ENCODE measurements at places on chromosomes 3 and 15.
A peak's percentile ranks its signal among the peaks of the same experiment; 100 is the strongest.

- no peak for DNase-seq
Measured at GRCh38 chr3:127598841-127599570, 795 bp downstream of the MCM2 start.

DNA sequence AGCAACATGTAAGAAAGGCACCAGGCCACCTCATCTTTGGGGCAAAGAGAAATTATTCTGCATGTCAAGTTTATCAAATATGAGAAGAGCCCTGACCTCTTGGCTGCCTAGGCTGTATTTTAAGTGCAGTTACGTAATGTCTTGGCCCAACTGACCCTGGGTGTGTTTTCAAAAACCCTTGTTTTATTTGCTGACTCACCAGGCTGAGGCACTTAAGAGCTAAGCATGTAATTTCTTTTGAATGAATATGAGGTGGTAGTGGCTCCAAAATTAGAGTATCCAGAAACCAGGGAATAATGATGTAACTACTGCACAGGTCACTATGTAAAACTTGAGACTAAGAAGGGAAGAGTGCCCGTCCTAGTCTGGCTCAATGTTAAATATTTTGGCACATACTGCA, 24.3 kb downstream of the PGPEP1L start:
- no peak for DNase-seq

DNA sequence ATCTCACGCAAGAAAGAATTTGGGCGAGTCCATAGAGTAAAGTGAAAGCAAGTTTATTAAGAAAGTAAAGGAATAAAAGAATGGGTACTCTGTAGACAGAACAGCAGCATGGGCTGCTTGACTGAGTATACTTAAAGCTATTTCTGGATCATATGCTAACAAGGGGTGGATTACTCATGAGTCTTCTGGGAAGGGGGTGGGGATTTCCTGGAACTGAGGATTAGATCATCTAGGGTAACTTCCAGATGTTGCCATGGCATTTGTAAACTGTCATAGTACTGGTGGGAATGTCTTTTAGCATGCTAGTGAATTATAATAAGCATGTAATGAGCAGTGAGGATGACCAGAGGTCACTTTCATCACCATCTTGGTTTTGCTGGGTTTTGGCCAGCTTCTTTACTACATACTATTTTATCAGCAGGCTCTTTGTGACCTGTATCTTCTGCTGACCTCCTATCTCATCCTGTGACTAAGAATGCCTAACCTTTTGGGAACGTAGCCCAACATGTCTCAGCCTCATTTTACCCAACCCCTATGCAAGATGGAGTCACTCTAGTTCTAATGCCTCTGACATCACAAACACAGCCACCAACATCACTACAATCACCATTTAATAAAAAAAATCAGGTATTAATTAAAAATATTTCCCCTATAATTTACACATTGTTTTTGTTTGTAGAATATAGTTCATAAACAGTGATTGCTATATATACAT, 890.7 kb upstream of the EPHA6 start:
- DNase-seq = no peak

- no peak for DNase-seq
Measured at GRCh38 chr15:80199366-80199765, 46.6 kb downstream of the FAH start.

GRCh38 chr3:183697610-183698317, at the start of gene YEATS2:
TSS of gene YEATS2 (plus strand) at chr3:183697797. CDS start at chr3:183715163, 17,366 bp downstream.
- peak; percentile 77 for DNase-seq

- DNase-seq = no peak
Measured at GRCh38 chr3:49619649-49620048, 54.5 kb upstream of the APEH start.

DNA sequence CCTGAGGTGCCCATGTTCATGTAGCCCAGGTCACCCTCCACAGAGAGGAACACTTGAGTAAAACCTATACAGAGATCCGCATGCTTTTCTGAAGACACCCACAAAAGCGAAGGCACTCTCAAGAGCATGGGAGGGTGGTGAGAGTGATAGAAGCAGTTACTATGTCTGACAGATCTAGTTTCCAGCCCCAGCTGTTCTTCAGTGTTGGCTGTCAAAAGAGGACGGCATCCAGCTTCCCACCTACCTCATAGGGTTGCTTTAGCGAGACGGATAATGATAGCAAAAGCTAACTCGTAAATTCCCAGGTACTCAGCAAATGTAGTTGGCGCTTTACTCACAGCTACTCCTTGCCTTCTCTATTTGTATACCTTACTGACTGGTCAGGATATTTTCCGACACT, 3.0 kb upstream of the MEX3B start:
- no peak for DNase-seq

- no peak for DNase-seq
Measured at GRCh38 chr3:113831103-113831355, 7.6 kb upstream of the GRAMD1C start.

DNA sequence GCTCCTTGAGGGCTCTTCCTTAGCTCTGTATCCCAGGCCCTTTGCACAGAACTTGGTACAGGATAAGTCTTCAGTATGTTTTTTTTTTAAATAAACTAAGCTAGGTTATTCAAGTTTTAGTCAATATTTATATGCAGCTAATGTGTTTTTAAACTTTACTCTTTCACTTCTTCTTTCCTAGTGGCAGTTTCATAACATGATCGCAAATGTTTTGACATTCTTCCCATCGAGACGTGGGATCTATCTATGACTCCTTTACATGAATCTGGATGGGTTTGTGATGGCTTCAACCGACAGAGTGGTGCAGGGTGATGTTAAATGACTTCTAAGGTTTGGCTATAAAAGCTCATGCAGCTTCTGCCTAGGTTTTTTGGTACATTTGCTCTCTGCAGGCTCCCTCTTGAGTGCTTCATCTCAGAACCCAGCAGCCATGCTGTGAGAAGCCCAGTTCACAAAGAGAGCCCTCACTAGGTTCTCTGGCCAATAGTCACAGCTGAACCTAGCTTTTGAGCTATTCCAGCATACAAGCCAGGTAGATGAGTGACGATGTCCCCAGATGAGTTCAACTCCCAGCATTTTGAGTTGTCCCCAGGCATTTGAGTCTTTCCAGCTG, 13.5 kb upstream of the MECOM start:
- no peak for DNase-seq

DNA sequence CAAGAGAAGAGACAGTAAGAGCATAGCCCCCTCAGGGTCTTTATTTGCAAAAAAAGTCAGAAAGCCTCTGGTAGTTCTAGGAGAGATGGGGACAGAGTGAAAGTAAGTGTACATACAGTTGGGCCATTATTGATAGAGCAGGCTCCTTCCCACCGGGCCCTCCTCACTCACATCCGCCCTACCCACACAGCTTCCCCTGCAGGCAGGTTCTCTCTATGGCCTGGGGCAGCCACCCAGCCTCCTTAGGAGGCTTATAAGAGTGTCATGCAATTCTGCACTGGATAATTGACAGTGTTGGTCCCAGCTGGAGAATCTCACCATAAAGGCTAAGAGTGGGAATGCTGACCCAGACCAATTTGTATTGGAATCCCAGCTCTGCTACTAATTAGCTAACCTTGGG, 49.5 kb downstream of the SLC30A4 start:
- DNase-seq = no peak

GRCh38 chr3:120838441-120839091, 69.4 kb upstream of the STXBP5L start:
- DNase-seq = no peak

Measured in stimulated activated naive CD4-positive, alpha-beta T cell treated with Interleukin-2 at 50 U/mL for 16 hours (primary cell).